Right hindlimb (tissue), 1 donor: ENCODE measurements at places on chromosomes 16 and 17.

- no peak for DNase-seq
These were observed 128.7 kb downstream of the PRKCA start for GRCh38 chr17:66430846-66431795.

GRCh38 chr16:69924777-69925191, 26.4 kb upstream of the CLEC18A start:
- DNase-seq, result peak; percentile 90

DNA sequence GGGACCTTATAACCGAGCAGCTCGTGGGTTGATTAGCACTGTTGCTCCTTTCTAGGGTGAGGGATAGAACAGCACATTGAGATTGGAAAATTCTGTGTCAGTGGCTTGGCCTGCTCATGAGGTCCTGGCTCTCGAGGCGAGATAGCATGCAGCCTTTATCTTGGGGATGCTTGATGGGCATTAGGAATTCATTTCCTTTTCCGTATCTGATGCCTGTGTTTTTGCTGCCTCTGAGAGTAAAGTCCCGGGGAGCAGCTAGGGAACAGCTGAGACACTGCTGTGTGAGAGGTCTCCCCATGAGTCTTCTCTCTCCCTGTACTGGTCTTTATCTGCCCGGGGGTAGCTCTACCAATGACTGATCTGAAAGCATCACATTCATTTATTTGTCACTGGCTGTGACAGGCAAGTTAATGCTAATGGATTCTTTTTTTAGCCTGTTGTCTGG, 14.5 kb downstream of the MSI2 start:
- no peak for DNase-seq

GRCh38 chr17:79226037-79226436, 151.4 kb downstream of the ENGASE start:
- DNase-seq, result no peak

- DNase-seq, result no peak
These were observed 36.4 kb upstream of the TMEM97 start for GRCh38 chr17:28282596-28282995.

GRCh38 chr17:59621771-59622170, 2.1 kb downstream of the CLTC start:
- DNase-seq, result no peak

GRCh38 chr17:59846394-59847165, 46.2 kb downstream of the TUBD1 start:
- DNase-seq, result peak; percentile 76

DNA sequence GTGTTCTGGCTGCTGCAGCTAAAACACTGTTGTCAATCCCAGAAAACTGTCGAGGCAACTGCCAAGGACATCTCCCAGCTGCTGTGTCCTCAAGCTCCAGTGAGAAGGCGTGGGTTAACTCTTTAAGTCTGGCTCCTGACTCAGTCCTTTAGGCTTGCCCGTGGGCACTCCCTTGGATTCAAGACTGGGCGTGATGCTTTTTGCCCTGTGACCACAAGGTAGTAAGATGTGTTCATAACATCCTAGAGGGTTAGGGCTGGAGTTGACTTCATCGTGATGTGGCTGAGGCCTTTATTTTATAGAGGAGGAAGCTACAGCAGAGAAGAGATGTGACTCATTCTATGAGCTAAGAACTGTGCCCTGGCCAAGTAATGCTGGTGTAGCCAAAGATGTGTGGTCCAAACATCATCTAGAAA, 50.9 kb upstream of the TEKT3 start:
- no peak for DNase-seq

GRCh38 chr17:49229076-49229804, 1.3 kb downstream of the PHOSPHO1 start:
- no peak for DNase-seq

GRCh38 chr16:75252049-75252864, 833 bp upstream of the BCAR1 start:
- DNase-seq, result peak; percentile 29

DNA sequence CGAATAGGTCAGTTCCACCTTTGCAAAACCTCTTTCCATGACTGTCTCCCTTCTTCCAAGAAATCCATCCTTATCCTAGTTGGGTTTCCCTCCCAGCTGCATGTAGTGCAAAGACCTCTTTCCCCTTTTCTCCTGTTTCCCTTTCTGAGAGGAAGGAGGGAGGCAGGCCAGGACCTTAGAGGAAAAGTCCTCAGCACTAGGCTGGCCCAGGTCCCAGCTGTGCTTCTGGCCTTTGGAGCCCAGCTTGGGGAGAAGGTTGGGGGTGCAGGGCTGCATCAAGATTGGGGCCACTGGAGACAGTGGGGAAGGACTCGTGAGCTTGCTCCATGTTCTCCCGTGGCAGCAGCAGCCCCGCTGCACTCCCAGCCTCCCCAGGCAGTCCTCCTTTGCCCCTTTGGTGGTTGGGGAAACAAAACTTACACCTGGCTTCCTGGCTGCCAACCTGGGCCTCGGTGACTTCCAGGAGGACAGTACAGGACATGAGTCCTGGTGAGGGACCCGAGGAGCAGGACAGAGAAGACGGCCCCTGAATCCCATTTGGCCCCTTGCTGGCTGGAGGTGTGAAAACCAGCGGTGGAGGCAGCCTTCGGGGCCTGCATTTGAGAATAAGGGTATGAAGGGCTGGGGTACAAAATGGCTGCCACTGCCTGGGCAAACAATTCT, 481 bp downstream of the HEXIM2 start:
- peak; percentile 30 for DNase-seq

GRCh38 chr17:34614698-34615097, 35.3 kb downstream of the TMEM132E start:
- no peak for DNase-seq

- no peak for DNase-seq
These were observed 111.1 kb downstream of the PITPNC1 start for GRCh38 chr17:67488161-67488560.

GRCh38 chr17:4448197-4448980, 14.6 kb downstream of the SPNS3 start:
- no peak for DNase-seq

- DNase-seq, result no peak
These were observed 61.0 kb downstream of the TNRC6C start for GRCh38 chr17:78019367-78019975.

GRCh38 chr17:16976725-16977550, 5.0 kb upstream of the TNFRSF13B start:
- no peak for DNase-seq
